AML-193 (cell line): ENCODE measurements at places on chromosomes 7 and 10.

DNA sequence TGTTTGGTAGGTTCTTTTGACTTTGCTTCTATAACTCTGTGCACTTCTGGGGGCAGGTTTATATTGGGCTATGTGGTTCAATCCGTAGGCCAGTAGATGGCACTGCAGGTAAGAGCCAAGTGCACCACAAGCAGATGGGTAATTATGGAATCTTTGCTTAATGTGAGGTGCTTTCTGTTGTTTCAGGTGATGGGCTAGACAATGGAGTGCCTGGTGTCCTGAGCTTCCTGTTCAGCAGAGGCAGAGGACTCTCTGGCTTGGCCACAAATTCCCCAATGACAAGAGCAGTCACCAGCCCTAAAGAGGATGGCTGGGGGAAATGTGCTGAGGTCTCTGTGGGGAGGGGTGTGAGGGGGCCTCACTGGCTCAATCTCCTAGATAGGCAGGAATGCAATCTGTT lies 455.0 kb downstream of the CCSER2 start:
- peak; percentile 17 for DNase-seq

DNA sequence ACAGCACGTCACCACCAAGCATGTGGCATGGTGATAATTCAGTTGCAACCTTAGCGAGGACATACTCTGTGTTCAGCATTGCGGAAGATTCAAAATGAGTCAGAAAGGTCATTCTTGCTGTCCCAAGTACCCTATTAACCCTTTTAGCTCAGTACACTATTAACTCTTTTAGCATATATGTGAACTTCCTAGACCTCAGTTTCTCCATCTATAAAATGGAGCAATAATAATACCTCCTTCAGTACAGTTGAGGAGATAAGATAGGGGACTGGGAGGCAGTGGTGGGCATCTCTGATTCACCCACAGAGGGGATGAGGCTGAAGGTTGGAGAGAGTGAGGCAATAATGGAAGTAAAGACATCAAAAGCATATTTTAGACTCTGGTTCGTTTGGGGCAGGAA lies 67.3 kb downstream of the XRCC2 start:
- DNase-seq, result no peak

GRCh38 chr7:29588900-29589696 lies 25.5 kb downstream of the PRR15 start:
- peak; percentile 50 for DNase-seq

- DNase-seq, result no peak
Observed at GRCh38 chr7:26265065-26265464, 26.6 kb upstream of the SNX10 start.

DNA sequence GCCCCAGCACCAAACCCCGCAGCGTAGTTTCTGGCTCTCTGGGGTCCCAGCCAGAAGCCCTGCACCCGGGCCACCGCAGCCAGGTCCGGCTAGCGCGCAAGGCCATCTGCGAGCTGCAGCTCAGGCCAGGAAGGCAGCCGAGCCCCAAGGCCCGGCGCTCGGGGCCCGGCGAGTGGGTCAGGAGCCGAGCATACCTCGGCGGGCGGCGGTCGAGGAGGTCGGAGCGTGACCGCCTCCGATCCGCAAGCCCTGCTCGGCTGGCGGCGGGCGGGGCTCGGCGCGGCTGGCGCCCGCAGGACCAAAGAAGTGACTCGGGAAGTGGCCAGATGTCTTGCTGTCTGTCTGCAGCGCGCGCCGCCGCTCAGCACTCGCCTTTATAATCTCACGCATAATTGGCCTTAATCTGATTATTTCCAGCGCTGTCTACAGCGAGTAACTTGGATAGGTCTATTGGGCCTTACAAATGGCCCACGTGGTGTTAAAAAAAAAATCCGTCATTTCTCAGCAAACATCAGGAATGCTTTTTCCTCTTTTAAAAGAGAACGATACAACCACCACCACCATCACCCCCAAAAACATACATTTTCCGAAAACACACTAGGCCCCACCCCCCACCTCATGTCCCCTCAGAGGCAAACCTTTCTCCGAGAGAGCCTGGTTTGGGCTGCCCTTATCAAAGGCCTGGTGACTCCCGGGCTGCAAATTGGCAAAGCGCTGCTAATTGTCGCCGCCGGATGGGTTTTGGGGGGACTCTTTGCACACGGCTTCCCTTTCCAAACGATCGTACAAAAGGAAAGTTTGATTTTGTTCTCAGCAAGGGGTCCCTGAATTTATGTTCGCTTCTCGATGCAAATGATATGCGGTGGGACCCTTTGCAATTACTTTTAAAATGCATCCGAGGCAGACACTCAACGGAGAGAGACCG lies at the start of gene DRGX:
Gene DRGX (minus strand): TSS at position 349 of the 925 bp plus-strand sequence. CDS start 649 bp downstream, outside the sequence.
- DNase-seq, result no peak

DNA sequence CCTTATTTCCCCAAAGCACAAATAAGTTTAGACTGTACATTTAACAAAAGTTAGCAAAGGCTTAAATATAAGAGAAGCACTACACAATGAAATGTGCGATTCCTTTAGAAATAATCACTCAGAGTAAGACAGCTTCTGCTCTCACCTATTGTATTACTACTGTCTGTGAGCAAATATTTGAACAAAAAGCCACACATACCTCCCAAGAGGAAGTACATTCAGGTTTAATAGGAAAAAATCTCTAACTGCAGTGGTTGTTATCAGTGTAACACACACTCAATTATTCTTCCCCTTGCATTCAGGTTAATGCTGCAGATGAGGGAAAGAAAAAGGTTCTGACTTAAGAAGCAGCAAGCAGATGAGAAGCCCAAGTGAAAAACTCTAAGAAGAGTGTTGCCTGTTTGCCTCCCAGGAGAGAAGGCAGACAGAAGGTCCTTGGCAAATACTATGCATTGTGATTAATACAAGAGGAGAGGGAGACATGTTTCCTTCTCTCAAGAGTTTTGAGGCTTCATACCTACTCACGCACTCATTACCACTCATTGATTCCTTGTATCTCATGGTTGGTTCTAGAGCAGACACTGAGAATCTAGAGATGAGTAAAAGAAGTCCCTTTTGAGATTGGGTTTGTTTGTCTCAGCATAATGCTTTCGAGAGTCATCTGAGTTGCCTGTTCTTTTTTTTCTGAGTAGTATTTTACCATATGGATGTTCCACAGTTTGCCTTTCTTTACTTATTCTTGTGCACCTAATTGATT lies 13.6 kb downstream of the GIMAP4 start:
- no peak for DNase-seq

DNA sequence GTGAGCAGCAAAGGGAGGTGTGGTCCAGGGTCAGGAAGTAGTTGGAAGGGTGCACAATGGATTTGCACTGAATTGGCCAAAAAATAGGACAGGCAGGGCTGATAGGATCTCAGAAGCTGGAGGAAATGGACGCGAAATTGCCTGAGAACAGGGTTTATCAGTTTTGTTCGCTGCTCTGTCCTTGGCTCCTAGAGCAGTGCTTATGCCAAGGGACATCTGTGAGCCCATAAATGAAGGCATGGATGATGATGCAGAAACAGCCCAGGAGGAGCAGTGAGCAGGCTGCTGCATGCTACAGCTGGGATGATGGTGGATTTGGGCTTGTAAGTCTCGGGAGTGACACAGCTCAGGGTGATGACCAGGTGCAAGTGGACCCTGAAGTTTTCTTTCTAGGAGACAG lies 204.7 kb downstream of the PRPF18 start:
- DNase-seq, result no peak
